NT2/D1 (cell line): ENCODE measurements at places on chromosomes 13 and 19.

GRCh38 chr13:67538906-67539305 lies 308.8 kb upstream of the PCDH9 start:
- DNase-seq, result no peak

DNA sequence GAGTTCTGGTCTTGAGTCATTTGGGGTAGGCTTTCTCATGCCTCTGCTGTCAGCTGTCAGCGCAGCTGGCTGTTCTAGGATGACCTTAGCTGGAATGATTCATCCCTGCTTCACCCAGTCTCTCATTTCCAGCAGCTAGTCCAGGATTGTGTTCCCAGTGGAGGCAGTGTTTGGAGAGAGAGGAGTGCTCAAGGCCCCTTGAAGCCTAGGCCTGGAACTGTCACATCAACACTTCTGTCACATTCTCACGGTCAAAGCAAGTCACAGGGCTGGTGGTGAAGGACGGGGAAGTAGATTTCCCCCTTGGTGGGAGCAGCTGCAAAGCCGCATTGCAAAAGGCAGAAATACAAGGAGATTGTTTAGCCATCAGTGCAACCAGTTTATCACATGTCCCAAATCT lies 15.2 kb downstream of the TPT1 start:
- DNase-seq, result no peak

DNA sequence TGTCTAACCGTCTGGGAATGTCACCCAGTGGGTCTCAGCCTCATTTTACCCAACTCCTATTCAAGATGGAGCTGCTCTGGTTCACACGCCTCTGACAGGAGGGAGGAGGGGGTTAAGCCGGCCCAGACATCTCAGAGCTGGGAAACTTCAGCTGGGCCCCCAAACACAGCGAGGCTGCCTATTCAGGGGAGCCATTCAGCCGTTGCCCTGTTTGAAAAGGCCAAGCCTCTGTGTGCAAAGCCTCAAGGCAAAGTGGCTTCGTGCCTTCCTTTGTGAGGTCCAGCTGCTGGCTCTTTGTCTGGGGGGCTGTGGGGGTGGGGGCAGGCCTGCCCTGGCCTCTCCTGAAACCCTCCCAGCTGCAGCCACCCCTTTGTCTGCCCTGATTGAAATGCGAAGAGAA lies 147.4 kb downstream of the PTPRS start:
- peak; percentile 94 for DNase-seq

DNA sequence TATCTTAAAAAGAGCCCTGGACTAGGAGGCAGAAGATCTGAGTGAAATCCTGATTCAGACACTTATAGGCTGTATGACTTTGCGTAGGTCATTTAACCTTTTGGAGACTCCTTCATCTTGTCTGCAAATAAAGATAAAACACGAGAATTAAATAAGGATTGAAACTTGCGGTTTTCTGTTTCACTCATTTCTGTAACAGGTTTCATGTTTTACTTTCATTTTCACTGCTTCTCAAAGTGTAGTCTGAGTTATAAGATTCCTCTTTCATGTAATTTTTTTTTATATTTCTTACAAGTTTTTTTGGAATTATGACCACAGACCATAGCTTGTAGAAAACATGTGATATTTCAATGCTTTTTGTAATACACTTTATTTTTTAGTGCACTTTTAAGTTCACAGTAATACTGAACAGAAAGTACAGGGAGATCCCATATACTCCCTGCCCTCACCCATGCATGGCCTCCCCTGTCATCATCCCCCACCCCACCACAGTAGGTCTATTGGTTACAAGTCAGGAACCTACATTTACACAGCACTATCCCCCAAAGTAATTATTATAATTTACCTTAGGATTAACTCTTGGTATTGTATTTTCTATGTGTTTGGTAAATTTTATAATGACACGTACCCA lies 174.6 kb downstream of the ITGBL1 start:
- DNase-seq, result no peak

GRCh38 chr13:46334035-46334822 lies 52.8 kb downstream of the RUBCNL start:
- DNase-seq, result no peak
